NCI-H1092 (cell line): ENCODE measurements at places on chromosomes 2 and 18.

GRCh38 chr2:119149611-119150010 lies 8.9 kb downstream of the C1QL2 start:
- DNase-seq = no peak

DNA sequence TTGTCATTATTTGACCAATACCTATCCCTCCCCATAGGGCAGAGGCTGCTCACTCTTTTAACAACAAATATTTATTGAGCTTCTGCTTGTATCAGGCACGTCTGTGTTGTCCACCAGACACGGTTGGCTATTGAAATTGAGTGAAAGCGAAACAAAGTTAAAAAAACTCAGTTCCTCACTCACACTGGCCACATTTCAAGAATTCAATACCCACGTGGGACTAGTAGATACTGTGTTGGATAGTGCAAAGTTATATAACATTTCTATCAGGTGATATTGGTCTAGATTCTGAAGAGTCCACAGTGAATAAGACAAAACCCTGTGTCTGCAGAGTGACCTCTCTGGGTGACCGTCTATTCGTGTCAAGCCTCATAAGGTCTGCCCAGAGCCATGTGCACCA lies 43.9 kb upstream of the GALR1 start:
- DNase-seq = no peak

DNA sequence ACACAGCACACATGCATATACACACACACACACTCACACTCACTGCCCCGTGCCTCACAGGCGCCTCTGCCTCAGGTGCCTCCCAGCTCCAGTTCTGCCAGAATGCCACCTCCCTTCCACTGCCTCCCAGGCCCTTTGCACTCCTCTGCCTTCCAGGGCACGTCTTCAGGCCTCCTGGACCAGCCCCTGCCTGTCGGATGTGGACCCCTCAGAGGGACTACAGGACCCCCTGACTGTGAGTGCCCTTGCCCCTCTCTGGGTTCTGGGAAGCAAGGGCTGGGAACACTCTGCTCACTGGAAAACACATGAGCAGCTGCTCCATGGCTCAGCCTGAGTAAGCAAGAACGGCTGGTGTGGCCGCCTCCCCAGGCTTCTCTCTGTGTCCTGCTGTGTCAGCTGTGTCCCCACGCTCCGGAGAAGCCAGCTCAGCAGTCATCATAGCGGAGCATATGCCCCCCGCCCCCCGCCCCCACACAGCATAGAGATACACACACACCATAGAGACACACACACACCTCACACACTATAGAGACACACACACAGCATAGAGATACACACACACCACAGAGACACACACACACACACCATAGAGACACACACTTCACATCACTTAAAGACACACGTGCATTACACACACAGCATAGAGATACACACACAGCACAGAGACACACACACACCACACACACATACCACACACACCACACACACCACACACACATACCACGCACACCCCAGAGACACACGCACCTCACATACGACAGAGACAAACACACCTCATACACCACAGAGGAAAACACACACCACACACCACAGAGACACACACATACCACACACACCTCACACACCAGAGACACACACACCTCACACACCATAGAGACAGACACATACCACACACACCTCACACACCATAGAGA lies 271.3 kb downstream of the CYRIA start:
- no peak for DNase-seq

GRCh38 chr2:183996825-183997793 lies 601.2 kb upstream of the ZNF804A start:
- DNase-seq = peak; percentile 77

DNA sequence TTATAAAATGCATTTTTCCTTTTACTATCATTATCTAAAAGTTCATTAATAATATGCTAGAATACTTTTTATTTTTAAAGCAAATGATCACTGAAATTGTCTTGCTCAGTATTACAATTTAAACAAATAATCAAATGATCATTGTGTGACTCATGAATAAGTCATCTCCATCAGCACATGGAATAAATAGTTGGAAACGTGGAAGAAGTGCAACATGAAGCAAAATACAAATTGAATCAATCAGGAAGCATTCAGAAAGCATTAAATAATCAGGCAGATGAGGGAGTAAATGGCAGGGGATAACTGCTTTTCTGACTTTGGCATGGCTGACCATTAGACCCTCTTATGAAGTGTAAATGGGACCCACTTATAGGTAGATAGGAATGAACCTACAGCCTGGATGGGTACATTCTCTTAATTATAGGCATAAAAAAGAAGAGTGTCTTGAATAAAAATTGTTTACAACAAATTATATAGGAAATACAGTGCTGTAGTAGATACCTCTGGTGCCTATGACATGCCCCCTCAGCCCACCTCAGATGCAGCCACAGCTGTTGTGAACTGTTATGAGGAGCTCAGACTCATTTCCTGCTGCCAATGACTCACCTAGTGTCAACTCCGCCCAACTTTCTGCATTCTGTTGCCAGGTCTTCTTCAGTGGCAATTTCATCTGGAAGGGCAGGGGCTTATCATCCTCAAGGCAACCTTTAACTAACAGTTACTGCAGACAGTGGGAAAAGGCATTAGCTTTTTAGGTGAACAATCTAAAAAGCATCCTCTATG lies 936.0 kb downstream of the TRIB2 start:
- no peak for DNase-seq

GRCh38 chr2:124698979-124699565 lies 674.0 kb downstream of the CNTNAP5 start:
- no peak for DNase-seq

DNA sequence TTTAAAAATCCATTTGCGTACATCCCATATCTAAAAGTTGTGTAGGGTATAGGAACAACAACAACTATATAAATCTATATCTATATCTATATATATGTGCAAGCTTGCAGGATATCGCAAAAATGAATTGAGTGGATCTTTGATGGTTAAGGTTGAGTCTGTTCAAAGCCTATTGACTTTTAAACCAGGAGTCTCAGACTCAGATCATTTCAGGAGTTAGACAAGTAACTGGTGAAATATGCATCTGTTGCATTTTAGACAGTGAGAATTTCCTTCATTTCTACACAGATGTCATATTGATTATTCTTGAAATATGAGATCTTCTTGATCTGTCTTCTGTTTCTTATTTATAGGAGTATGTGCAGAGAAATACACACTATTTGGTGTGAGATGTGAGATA lies 66.5 kb downstream of the PARD3B start:
- DNase-seq = no peak

DNA sequence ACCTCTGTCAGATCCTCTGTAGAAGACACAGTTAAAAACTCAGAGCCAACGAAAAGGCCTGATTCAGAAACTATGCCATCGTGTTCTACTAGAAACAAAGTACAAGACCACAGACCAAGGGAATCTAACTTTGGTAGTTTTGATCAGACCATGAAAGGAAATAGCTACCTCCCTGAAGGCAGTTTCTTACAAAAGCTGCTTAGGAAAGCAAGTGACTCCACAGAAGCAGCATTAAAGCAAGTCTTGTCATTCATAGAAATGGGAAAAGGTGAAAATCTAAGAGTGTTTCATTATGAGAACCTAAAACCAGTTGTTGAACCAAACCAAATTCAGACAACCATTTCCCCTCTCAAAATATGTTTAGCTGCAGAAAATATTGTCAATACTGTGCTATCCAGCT lies 58.2 kb downstream of the FSIP2 start:
- no peak for DNase-seq

- peak; percentile 21 for DNase-seq
These were observed 463 bp downstream of the HS1BP3 start for GRCh38 chr2:20650393-20650876.

DNA sequence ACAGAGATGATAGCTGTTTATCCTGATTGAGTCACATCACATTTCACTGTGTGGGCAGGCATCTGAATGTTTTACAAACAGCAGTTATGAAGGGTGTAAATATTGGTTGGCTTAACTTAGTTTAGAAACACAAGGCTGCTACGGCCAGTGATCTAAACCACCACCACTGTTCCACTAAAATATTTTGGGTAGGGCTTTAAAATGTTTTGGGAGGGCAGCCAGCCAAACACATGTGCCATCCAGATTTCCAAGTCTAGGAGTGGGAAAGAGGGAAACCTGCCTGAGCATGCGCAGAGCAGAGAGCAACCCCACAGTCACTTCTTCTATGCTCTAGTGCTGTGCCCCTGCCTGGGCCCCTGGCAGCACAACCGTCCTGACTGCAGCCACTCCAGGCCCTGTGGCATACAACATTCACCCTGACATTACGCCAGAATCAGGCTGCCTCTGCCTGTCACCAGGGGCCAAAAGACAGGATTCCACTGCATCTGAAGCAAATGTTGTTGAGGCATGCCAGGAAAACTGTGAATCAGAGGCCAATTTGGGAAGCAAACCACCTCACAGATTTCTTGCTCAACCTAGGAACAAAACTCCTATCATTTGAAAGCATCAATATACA lies 74.8 kb upstream of the COL5A2 start:
- DNase-seq = no peak

DNA sequence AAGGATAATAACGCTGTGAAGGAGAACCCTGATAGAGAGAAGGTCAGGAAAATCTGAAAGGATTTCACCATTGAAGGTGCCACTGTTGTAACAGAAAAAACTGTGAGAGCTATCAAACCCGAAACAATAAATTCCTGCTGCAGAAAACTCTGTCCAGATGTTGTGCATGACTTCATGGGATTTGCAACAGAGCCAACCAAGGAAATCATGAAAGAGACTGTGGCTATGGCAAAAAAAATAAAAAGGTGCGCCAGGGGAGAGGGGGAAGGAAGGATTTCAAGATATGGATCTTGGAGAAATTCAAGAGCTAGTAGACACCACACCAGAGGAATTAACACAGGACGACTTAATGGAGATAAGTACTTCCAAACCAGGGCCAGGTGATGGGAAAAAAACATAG lies 88.0 kb downstream of the LDLRAD4 start:
- DNase-seq = no peak

DNA sequence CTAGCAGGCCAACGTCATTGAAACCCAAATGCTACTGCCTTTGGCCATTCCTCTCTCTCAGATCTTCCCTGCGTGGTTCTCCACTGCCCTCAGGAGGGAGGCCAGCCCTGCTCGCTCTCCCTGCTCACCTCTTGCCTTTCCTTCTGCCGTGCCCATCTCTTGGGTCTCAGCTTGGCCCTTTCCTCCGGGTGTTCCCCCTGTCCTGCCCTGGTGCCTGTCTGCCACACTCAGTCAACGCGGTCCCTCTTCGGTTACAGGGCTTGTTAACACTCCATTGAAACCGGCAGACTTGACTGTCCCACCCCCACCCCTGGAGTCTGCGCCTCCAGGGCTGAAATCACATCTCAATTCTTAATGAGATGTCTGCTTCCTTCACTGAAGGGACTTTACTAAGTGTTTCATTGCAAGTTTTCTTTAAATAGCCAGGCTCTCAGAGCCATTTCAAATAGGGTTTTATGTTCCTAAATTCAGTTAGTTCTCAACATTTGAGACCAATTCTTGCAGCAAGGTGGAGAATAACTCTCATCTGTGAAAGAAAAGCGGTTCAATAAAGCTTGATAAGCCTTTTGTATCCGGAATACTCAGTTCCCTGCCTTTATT lies 237.6 kb downstream of the DYSF start:
- DNase-seq = no peak

DNA sequence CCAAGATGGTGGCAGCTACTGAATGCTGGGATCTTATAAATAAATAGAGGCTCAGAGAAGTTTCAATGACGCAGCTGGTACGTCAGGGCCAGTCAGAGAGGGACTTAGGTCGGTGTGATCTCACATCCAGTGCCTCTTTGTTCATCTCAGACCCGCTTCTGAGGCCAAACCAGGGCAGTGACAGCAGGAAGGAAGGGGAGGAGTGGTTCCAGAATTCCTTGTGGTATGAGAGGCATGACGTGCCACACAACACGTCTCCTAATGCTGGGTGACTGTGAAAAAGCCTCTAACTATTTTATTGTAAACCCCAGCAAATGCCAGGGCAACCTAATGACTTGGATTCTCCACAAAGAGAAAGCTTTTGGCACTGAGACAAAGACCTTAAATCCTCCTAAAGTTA lies 423.3 kb downstream of the LPIN1 start:
- no peak for DNase-seq

DNA sequence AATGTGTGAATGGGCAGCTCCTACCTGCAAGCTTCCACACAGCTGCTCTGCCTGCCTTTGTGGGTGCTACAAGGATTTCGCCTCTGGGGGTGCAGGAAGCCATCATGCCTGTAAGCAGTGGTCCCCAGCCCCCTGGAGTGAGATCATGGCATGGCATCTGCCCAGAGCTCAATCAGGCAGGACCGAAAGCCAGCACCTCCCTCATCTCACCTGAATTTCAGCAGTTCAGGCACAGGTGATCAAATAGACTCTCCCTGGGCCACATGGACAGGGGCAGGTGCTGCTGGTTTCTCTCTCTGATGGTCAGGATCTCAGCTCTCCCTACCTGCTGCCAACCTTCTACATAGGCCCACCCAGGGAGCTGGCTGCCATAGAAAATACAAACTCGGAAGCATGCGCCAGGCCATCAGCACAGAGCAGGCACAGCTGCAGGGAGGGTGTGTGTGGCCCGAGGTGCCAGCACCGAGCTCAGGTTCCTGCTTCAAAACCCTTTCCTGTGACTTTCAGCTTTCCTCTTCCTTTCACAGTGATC lies 133.2 kb upstream of the ID2 start:
- no peak for DNase-seq

DNA sequence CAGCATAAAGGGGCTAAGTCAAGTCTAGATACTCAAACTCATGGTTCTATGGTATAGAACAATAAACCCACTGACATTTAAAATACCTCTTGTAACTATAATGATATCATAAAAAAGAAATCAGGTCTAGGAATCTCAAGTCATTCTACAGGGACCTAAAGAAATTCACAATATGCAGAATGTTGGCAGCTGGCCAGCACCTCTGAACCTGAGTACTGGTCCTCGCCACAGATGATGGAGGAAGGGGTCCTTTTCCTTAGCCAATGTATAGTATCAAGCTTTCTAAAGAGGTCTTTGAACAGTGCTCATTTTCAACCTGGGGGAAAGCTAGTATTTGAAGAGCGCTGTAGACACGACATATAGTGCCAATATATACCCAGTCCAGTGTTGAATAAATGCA lies 108.4 kb upstream of the ITGB6 start:
- no peak for DNase-seq

GRCh38 chr18:44514106-44514505 lies 166.6 kb upstream of the SETBP1 start:
- DNase-seq = no peak

- no peak for DNase-seq
These were observed 48.0 kb downstream of the LANCL1 start for GRCh38 chr2:210428393-210429179.

DNA sequence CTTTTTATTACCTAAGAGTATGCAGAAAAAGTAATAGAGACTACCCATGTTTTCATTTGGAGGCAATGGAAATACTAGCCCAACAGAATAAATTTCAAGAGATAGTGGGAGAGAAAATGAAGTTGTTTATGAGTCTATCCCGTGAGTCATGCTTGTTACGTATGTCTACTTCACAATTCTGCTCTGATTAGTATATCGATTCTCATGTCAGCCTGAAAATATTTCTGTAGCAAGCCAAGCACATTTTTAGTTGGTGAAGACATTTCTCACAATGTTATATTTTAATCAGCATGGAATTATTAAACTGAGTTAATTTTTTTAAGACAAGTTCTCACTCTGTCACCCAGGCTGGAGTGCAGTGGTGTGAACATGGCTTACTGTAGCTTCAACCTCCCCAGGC lies 346.1 kb downstream of the RPRM start:
- DNase-seq = no peak
